Glomerular endothelial cell (primary cell): ENCODE measurements at places on chromosomes 2 and 18. TPM values are rescaled to one million over a fixed set of nuclear protein-coding genes. Genes with fewer than 3 reads are reported as not detected.

- no peak for DNase-seq
Measured at GRCh38 chr18:3993941-3994687, 461.0 kb downstream of the DLGAP1 start.

DNA sequence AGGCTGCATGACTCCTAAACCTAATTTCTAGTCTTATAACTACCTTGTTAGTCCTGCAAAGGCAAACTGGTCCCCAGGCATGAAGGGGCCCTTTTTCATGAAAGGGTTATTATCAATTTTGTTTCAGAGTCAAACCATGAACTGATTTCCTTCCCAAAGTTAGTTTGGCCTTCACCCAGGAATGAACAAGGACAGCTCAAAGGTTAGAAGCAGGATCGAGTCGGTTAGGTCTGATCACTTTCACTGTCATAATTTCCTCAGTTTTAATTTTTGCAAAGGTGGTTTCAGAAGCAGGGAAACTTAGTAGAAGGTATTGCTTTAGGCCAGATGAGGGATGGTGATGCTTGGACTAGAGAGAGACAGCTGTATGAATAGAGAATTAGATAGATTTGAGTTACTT lies 8.7 kb upstream of the ALS2 start:
- DNase-seq, result no peak

Gene G6PC2
- total RNA-seq, result not detected in 2 replicates

DNA sequence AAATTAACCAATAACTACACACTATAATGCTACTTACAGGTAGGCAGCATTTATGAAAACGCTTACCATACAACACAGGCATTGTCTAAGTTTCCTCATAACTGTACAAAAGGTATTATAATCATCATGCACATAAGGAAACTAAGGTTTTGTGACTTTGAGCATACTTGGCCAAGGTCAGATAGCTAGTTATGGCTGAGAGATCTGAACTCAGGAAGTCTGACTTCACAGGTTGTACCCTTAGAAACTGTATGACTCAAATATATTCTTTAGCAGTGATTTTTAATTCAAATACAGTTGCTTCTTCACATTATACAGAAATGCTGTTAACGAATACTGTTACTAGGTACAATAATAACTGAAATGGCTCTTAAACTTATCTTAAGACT lies 89.3 kb downstream of the TRIP12 start:
- DNase-seq, result no peak

Gene CARF
- total RNA-seq, result 4.4 and 4.6 TPM in 2 replicates

- DNase-seq, result no peak
Measured at GRCh38 chr18:23595591-23595990, 9.3 kb upstream of the NPC1 start.

Gene CD226
- total RNA-seq, result under 0.01 TPM in 1 of 2 replicates, not detected in the other

Gene NETO1
- 1.3 and 2.0 TPM in 2 replicates for total RNA-seq

- no peak for DNase-seq
Measured at GRCh38 chr18:27763341-27763740, 413.6 kb downstream of the CDH2 start.

DNA sequence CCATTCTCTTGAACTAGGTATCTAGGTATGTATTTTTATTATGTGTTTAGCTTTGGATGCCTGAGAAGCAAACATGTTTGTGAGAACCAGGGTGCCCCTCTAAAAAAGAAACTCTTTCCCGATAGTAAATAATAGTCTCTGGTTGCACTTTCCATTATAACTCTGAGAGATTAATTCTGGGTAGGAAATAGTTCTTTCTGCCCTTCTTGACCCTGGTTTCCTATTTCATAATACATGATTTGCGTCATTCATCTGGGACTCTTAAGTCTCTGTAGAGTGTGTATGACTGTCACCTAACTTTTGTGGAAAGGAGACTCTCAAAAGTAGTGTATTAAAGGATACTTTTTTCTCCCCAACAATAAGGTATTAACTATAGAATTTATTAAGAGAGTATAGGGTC lies 31.5 kb downstream of the ACSL3 start:
- DNase-seq, result no peak

GRCh38 chr18:9814431-9814830 lies 71.3 kb upstream of the TXNDC2 start:
- DNase-seq, result peak; percentile 31

DNA sequence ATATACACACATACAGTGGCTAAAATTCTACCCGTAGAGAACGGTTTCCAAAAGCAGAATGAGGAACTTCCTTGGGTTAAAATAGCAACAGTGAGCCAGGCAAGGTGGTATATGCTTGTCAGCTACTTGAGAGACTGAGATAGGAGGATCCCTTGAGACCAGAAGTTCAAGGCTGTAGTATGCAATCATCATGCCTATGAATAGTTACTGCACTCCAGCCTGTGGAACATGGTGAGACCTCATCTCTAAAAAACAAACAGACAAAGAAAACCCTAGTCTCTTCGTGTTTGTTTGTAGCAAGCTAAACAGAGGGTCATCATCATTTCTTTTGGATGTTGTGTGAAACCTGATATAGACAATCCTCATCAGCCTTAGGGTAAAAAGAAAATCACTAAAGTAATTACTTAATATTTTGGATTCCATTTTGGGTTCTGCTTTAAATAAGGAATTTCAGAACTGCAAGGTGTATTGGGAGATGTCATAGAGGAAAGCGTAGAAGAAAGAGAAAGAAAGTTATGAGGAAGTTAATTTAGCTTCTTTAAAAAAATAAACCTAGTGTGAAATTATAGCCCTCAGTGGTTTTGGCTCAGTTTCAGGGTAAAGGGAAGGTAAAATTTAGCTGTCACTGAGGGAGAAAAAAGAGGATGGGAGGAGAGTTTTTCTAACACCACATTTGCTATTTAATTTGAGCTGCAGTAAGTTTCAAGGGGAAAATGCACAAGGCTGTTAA lies 46.5 kb downstream of the PLEK start:
- DNase-seq, result no peak

Gene CREB1
- total RNA-seq, result 28.1 and 47.6 TPM in 2 replicates
